Neuronal stem cell (in vitro differentiated cells): ENCODE measurements at places on chromosomes 12 and 14.
A peak's percentile ranks its signal among the peaks of the same experiment; 100 is the strongest.

- no peak for DNase-seq
Measured at GRCh38 chr12:122161682-122162081, 12.3 kb downstream of the IL31 start.

DNA sequence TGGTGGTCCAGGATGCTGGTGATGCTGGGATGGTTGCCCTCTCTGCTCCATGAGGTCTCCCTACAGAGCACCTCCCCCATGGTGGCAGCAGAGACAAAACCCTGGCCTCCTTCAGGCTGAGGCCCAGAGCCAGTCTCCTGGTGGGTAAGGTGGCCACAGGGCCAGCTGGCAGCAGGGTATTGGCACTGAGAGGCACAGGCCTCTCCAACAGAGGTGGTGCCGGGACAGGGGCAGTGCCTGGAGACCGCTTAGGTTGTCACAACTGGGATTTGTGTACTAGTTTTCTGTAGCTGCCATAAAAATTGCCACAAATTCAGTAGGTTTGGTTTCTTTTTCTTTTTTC is 6.1 kb upstream of the MTA1 start:
- DNase-seq, result no peak

GRCh38 chr14:86815341-86815740 is 1177.6 kb downstream of the GALC start:
- DNase-seq, result no peak

DNA sequence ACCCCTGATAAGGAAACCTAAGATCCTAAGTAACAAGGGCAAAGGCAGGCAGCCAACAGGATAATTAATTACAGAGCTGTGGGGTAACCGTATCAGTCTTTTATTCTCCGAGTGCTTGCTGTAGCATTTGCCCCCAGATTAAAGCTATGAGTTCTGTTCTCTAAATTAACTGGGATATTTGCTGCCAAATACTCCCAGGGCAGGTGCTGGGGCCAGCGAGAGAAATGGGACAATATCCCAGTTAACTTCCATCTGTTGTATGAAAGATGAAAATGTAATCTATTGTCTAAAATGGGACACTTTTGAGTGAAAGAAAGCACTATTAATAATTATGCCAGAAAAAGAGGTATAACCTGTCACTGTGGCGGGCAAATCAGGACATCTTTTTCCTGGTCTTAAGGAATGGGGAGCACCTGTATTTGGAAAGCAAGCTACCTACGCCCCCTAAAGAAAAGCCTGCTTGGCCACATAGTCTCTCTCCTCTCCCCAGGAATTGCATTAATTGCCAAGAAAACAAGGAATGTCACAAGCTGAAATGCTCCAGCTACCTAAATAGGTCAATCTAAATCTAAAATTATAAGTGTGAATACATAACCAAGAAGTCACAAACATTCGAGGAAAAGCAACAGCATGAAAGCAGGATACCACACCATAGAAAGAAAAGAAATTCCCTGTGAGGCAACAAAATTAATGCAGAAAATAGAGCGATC is 26.7 kb upstream of the CFAP54 start:
- no peak for DNase-seq

- no peak for DNase-seq
Measured at GRCh38 chr12:124741211-124741610, 122.5 kb downstream of the SCARB1 start.

GRCh38 chr12:57888409-57889157 is 42.1 kb upstream of the CTDSP2 start:
- no peak for DNase-seq

DNA sequence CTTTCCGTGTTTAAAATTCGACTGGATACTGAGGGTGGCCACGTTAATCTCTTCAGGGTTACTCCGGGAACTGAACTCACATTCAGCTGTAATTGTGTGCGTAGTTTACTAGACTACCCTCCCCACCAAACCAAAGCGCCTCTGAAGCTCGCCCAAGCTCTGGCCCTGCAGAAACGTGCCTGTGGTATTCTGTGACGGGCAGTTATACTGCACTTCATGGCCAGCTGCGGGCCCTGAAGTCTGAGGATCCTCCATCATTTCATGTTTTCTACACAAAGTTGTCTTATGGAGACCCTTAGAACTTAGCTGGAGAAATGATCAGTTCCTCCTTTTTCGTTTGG is 688 bp downstream of the ZNF26 start:
- no peak for DNase-seq

GRCh38 chr12:82874945-82875344 is 188.2 kb downstream of the TMTC2 start:
- no peak for DNase-seq

GRCh38 chr12:41217727-41218126 is 29.6 kb downstream of the PDZRN4 start:
- no peak for DNase-seq

- peak; percentile 56 for DNase-seq
Measured at GRCh38 chr14:54902143-54902520, 494 bp downstream of the GCH1 start.

DNA sequence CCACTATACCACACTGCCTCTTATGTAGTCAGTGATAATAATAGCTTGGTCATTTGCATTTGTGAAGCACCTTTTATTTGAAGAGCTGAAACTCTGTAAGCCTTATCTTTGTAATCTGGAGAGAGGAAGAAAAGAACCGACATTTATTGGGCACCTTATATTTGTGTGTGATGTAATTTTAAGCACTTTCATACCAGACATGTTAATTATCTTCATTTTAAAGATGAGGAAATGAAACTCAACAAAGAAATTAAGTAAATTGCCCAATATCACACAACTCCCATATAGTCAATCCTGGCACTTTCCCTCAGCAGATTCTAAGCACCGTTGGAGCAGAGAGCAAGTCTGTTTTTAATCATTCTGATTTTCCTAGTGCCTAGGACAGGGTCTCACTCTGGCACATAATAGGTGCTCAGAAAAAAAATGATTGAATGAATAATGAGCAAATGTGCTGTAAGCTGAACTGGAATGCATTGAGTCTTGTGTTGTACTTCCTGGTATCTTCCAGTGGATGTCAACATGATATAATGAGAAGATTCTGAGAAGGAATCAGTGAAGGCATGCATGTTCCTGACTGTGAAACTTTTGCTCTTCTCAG is 418.9 kb downstream of the ZFP36L1 start:
- no peak for DNase-seq

DNA sequence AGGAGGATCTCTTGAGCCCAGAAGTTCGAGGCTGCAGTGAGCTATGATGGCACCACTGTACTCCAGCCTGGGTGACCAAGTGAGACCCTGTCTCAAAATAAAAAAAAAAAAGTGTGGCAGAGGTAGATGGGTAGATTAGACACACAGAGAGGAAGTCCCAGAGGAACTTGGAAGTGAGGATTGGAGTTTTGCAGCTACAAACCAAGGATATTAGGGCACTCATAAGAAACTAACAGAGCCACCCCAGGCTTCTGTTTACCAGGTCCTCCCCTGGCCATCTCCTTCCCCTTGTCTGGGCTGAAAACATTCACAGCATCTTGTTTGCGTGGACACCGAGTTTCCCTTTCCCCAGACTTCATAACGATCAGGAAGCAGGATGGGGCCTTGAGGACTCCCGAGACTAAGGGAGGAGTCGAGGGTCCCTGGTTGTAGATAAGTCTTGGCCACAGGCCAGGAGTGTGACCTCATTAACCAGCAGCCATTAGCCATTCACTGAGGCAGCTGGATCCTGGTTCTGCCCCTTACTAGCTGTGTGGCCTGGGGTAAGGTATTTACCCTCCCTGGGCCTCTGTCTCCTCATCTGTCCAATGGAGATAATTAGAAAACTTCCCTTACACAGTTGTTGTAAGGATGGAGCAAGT is 2.1 kb downstream of the MAP1LC3B2 start:
- DNase-seq, result no peak
